Thyroid gland (tissue), 4 donors: ENCODE measurements at places on chromosomes 7 and 10. TPM values are rescaled to one million over a fixed set of nuclear protein-coding genes. Genes with fewer than 3 reads are reported as not detected.

ZPBP gene
- total RNA-seq: 0.89 TPM

MALSU1 gene
- total RNA-seq: 87.7 TPM

PRPS1L1 gene
- total RNA-seq: not detected

C7orf33 gene
- not detected for total RNA-seq

ITIH2 gene
- not detected for total RNA-seq

HOXA11 gene
- total RNA-seq: not detected

GPAM gene
- total RNA-seq: 48.7 TPM

ANKRD30A gene
- not detected for total RNA-seq

PHTF2 gene
- total RNA-seq: 15.3 TPM

KCND2 gene
- 2.1 TPM for total RNA-seq

ACBD7 gene
- 0.73 TPM for total RNA-seq

MYO3A gene
- 2.9 TPM for total RNA-seq

COL28A1 gene
- total RNA-seq: 0.56 TPM

NEUROD6 gene
- total RNA-seq: not detected

SPDYE2B gene
- total RNA-seq: not detected

SMNDC1 gene
- total RNA-seq: 16.3 TPM

OR2F1 gene
- not detected for total RNA-seq

NXPH1 gene
- total RNA-seq: not detected

SGMS1 gene
- 98.9 TPM for total RNA-seq

WNT8B gene
- total RNA-seq: not detected

GAD2 gene
- total RNA-seq: not detected

UCN3 gene
- not detected for total RNA-seq

CPA4 gene
- not detected for total RNA-seq

ZP3 gene
- 0.39 TPM for total RNA-seq

OR2A14 gene
- total RNA-seq: not detected

LRRN3 gene
- total RNA-seq: 9.3 TPM

CHAT gene
- not detected for total RNA-seq

SORCS1 gene
- total RNA-seq: 11.8 TPM

BLNK gene
- 36.9 TPM for total RNA-seq

RUFY2 gene
- 28.8 TPM for total RNA-seq

UTF1 gene
- total RNA-seq: not detected

ARHGEF5 gene
- total RNA-seq: 86.0 TPM

TWIST1 gene
- 3.8 TPM for total RNA-seq

ANKMY2 gene
- 21.2 TPM for total RNA-seq

SYT15B gene
- total RNA-seq: 4.6 TPM

HYCC1 gene
- 38.7 TPM for total RNA-seq

CCDC172 gene
- total RNA-seq: not detected

ANKRD22 gene
- total RNA-seq: not detected

SPAG6 gene
- total RNA-seq: not detected

FZD1 gene
- 66.4 TPM for total RNA-seq

AEBP1 gene
- 38.9 TPM for total RNA-seq
